ENCODE measurements at places on chromosomes 2 and 18.
A peak's percentile ranks its signal among the peaks of the same experiment; 100 is the strongest.

- DNase-seq = no peak
Observed at GRCh38 chr2:172056293-172056692, 29.0 kb upstream of the DLX1 start.

DNA sequence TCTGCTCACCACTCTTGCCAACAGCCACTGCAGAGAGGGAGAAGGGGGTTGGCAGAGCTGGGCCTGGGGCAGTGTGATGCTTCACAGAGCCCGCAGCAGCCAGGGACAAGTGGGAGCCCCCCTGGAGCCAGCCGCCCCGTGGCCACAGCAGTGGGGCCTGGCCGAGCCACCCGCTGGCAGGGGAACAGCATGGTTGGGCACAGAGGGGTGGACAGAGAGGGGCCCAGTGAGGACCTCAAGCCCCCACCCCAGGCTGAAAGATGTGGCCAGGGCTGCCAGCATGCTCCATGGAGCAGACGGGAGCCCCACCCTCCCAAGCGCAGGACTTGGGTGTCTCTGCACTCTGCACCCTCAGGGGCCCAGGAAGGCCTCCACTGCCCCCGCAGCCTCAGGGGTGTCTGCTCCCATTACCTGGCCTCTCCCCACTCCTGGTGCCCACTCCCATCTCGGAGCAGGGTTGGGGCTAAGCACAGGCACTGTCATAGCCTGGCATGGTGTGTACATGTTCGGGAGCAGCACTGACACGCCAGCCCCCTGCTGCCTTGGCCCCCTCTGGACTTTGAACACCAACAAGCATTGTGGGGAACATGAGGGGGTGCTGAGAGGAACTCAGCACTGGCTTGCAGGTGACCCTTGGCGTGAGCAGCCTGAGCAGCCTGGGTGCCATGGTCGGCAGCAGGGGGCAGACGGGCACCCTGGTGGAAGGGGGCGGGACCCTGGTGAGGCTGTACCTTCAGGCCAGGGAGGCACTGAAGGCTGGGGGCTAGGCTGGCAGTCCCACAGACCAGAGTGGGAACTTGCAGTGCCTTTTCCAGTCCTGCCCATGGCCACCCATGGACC, 279.6 kb upstream of the CYP26B1 start:
- DNase-seq = no peak

- DNase-seq = no peak
Observed at GRCh38 chr2:162074632-162074895, 549 bp upstream of the DPP4 start.

DNA sequence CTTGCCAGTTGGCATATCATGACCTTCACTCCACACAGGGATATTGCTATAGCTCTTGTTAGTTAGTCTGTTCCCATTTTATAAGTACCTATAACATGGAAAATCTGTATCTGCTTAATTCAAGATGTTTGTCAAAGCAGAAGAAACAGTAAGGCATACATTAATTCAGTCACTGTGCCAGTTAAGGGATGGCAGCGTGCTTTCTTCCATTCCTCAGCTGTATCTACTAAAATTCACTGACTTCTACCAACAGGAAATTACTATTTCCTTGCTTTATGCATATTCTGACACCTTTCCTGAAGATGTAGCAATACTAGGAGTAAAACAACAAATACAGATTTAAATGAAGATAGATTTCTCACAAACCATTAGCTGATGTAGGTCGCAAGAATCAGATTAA, 59.9 kb downstream of the RNF152 start:
- no peak for DNase-seq

GRCh38 chr2:85215081-85215447, 81.9 kb downstream of the TCF7L1 start:
- DNase-seq = no peak

DNA sequence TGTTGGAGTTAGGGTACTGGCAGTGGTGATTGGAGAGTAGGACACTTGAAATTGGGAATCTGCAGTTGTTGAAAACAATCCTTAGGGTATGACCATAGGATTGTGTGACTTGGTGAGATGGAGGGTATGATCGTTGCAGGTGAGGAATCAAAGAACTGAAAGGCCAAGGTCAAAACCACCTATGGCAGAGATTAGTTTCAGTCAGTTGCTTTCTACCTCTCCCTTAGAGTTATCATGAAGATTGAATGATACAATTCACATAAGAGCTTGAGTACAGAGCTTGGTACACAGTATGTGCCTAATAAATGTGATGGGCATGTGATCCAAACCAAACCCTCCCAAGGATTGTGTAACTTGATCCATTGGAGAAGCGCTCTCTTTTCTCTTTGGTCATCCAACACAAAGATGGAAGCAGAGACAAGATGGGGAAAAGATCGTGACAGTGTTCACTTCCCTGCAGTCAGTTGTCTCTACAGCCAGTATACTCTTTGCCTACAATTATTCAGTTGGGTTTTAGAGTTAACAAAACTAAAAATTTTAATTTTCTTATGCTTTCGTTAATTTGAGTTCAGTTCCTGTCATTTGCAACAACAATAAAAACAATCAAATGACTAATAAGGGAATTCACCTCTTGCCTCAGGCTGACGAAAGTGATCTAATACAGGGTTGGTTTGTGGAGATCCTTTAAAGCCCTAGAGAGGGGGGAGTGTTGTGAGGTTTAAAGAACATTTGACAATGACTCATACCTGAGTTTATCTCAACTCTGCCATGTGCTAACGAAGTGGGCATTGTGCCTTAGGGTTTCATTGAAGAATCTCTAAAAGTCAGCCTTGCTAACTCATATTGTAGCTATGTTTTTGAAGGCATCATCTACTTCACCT, 14.8 kb upstream of the SMAD2 start:
- DNase-seq = peak; percentile 80

DNA sequence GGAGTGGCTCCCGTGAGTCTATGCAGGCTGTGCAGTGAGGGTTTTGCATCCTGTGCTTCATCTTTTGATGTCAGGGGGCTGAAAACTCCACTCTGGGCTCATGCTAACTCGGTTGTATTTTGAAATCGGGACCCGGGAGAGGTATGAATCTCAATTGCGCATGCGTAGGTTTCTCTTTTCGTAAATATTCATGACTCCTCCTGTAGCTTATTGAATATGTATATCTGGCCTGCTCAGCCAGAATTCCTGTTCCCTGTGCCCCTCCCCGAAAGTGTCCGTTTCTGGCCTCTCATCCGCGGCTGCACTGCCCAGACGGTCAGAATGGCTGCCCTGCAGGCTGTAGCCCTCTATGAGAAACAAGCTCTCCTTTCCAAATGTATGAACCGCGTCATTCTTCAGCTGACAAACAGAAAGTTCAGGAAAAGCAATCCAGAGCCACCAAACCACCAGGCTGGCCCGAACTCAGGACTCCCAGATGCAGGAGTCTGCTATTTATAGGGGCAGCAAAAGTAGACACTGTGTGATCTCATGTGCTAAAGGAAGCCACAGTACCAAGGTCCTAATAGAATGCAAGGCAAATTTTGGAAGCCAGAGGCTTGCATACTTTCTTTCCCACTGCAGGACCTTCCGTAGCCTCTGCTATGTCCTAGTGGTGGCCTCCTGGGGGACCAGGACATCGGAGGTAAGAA, 41.7 kb downstream of the AKAIN1 start:
- no peak for DNase-seq

GRCh38 chr2:26076001-26076587, 42.2 kb downstream of the RAB10 start:
- no peak for DNase-seq

GRCh38 chr2:8481463-8482009, 200.3 kb upstream of the ID2 start:
- DNase-seq = peak; percentile 38

DNA sequence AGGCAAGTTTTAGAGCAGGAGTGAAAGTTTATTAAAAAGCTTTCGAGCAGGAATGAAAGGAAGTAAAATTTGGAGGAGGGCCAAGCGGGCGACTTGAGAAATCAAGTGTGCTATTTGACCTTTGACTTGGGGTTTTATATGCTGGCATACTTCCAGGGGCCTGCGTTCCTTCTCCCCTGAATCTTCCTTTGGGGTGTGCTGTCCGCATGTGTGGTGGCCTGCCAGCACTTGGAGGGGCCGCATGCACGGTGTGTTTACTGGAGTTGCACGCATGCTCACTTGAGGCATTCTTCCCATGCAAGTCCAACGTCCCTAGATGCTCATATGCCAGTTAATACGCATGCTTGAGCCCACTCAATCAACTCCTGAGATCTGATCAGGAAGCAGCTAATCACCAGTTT, 78.3 kb upstream of the MAP4K4 start:
- no peak for DNase-seq

GRCh38 chr2:188404341-188405004, 112.8 kb downstream of the GULP1 start:
- DNase-seq = peak; percentile 30

DNA sequence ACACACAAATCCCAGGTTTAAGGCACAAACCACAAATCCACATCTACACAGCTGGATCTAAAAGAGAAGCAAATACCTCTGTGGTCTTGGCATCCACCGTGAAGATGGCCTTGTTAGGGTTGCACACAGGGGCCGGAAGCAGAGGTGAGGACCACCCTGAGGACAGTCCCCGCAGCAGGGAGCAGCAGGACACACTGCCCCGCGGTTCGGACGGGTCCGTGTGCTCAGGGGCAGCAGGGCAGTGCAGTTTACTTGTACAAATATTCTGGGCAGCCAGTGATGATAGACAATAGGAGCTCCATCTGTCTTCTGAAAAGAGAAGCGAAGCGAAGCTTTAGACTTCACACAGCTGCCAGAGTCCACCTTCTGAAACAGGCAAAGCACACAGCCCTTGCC, 8.8 kb downstream of the PASK start:
- no peak for DNase-seq

DNA sequence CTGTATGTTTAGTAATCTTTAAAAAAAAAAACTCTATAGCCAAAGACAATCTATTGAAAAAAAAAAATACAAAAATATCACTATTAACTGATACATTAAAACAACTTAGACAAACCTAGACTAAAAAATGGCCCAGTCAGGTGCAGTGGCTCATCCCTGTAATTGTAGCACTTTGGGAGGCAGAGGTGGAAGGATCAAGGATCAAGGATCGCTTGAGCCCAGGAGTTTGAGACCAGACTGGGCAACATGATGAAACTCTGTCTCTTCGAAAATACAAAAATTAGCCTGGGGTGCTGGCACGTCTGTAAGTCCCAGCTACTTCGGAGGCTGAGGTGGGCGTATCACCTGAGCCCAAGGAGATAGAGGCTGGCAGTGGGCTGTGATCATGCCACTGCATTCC, 16.1 kb downstream of the ESCO1 start:
- DNase-seq = no peak

DNA sequence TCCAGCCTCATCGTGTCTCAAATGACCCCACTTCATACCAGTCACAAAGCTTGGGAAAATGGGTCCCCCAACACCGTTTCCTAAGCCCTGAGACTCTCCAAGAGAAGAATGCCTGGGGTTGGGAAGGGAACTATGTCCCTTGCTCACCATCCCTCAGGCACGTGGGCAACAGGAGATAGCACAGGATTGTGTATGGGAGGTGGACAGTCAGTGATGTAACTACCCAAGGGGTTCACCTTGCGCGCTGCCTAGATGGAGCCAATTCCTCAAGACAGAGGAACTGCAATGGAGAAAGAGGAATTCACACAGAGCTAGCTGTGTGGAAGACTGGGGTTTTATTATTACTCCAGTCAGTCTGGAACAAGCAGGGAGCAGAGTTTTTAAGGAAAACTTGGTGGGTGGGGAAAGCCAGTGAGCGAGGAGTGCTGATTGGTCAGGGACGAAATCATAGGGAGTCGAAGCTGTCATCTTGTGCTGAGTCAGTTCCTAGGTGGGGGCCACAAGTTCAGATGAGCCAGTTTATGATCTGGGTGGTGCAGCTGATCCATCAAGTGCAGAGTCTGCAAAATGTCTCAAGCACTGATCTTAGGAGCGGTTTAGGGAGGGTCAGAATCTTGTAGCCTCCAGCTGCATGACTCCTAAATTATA, 13.8 kb upstream of the CXCR1 start:
- no peak for DNase-seq

DNA sequence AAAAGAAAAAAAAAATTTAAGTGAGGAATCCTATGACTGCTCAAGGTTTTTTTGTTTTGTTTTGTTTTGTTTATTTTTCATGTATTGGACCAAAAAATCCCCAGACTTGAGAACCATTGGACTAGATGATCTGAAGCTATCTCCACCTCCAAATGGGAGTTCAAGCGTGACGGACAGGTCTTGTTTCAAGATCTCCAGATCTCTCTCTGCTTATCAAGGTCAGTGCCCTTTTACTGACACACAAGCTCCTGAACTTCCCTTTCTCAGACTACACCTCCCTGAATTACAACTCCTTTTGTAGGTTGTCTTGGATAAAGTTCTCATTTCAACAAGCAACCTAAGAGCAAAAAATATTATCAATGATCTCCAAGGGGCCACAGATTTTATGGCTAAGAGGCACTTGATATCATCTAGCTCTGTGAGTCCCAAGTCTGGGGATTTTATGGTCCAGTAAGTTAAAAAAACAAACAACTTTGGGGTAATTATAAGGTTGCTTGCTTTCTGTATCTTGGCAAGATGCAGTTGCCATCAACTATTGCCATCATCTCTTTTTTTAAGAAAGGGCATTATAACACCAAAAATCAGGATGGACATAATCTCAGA, 396.0 kb upstream of the ATP5MC3 start:
- DNase-seq = no peak

DNA sequence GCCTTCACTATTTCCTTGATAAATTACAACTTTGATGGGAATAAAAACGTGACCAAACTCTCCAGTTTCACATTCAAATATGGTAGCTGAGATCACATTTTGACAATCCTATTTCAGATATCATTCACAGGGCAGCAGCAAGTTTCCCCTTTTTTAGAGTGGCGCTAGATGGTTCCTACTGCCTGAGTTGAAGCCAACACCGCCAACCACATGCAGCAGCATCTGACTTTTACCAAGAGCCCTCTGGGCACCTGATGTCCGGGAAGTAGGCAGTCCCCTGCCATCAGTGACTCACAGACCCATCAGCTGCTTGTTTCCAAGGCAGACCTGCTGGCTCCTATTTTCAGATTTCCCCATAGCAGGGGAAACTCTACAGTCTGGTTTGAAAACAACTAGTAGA, 4.0 kb upstream of the MREG start:
- DNase-seq = no peak

GRCh38 chr2:201269764-201270163, 9.4 kb downstream of the CASP8 start:
- no peak for DNase-seq

GRCh38 chr2:181680937-181681811, 857 bp upstream of the NEUROD1 start:
- no peak for DNase-seq

- DNase-seq = no peak
Observed at GRCh38 chr2:217058791-217059755, 199.2 kb upstream of the TNP1 start.

DNA sequence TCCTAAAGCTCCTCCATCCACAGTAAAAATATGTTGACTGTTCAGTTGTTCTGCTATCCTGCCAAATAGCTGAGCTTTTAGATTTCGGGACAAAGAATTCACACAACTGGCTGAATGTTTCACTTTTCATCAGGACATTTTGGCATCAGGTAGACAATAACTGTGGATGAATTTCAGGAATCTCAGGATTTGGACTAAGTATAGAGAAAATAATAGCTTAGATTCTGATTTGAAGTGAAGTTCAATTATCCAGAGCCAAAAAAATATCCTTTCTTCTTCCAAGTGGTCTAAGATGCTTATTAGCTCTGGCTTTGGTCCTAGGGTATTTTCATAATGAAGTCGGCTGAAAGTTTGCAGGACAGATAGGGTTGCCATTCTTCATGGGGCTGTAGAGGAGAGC, 16.1 kb downstream of the KCNE4 start:
- no peak for DNase-seq

- peak; percentile 91 for DNase-seq
Observed at GRCh38 chr18:59874166-59874565, 25.6 kb upstream of the PMAIP1 start.

- DNase-seq = no peak
Observed at GRCh38 chr18:62606106-62606505, 83.3 kb downstream of the ZCCHC2 start.

GRCh38 chr2:184765112-184765895, 167.0 kb downstream of the ZNF804A start:
- DNase-seq = no peak

Data from kidney glomerular epithelial cell (primary cell).